Bronchial smooth muscle cell (primary cell): ENCODE measurements at places on chromosomes 3 and 15. TPM values are rescaled to one million over a fixed set of nuclear protein-coding genes. Genes with fewer than 3 reads are reported as not detected.

The FILIP1L gene
- 7.6 and 16.2 TPM in 2 replicates for total RNA-seq

The EPB42 gene
- total RNA-seq, result not detected in 2 replicates

The PLCL2 gene
- 15.0 and 19.5 TPM in 2 replicates for total RNA-seq

The IL17RE gene
- 0.52 and 0.63 TPM in 2 replicates for total RNA-seq

The BCHE gene
- total RNA-seq, result 0.77 and 10.4 TPM in 2 replicates

The TMC3 gene
- under 0.01 TPM in 1 of 2 replicates, not detected in the other for total RNA-seq

The GOLGA8J gene
- 0.09 TPM in 1 of 2 replicates, not detected in the other for total RNA-seq

The ROBO2 gene
- total RNA-seq, result 0.17 and 0.95 TPM in 2 replicates

The CPB1 gene
- total RNA-seq, result 0.17 TPM in 1 of 2 replicates, not detected in the other

The C3orf18 gene
- total RNA-seq, result 19.4 and 23.2 TPM in 2 replicates

The UBA7 gene
- total RNA-seq, result 53.9 and 64.4 TPM in 2 replicates
